ENCODE measurements at places on chromosomes 12 and 14.

DNA sequence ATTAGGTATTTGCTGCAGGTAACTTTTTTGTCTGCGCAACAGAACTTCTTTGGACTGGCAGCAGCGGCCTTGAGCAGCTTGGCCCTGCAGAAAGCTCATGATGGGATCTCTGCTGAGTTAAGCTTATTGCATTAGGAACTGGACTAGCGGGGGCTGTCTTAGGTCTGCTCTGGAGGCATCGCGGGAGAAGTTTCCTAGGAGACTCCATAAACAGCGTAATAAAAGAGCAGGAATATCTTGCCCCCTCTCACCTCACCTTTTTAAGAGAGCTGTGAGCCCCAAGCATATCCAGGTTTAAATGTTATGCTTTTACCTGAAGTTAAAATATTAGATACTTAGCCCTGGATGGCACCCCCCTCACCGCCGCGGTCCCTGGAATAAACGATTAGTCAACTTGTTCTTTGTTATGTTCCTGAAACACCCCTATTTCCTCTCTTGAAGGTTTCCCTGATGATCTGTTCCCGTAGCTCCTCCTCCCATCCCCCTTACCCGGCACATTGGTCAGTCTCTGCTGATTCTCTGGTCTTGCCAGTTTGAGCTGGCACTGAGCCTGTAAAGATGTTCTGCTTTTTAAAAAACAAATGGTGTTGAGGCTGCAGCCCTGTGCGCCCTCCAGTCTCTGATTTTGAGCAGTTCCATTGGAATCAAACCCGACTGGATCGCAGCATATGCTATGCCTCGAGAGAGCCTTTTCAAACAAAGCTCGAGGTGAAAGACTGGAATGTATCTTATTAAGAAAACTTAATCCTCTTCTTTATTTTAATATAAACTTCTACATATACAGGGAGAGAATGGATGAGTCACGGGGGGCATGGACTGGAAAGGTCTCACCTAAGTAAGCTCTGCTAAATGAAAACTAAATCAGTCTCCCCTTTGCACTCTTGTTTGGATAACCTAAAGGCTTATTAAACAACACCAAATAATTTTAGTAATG, 1.9 kb downstream of the MLXIP start:
- no peak for DNase-seq

DNA sequence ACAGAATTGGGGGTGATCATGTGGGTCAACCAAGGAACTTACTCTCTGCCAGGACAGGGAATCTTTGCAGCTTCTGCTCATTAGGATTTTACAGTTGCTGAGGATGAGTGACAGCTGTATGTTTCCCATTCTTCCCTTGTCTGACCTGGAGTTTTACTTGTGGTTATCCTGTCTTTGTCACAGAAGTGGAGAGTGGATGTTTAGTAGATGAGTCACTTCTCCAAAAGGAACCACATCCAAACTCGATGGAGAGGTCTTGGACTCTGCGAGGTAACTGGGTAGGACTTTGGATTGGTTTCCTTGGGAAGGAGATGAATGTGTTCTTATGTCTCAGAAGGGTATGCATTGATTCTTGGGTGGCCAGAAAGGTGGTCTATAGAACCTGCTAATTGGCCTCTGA, 53.8 kb upstream of the USP44 start:
- DNase-seq: no peak

GRCh38 chr14:70721542-70721941, 79.8 kb downstream of the TTC9 start:
- no peak for DNase-seq

- DNase-seq: peak; percentile 17
Measured at GRCh38 chr12:101564912-101565311, 29.9 kb upstream of the MYBPC1 start.

- no peak for DNase-seq
Measured at GRCh38 chr14:41718477-41719166, 111.9 kb downstream of the LRFN5 start.

DNA sequence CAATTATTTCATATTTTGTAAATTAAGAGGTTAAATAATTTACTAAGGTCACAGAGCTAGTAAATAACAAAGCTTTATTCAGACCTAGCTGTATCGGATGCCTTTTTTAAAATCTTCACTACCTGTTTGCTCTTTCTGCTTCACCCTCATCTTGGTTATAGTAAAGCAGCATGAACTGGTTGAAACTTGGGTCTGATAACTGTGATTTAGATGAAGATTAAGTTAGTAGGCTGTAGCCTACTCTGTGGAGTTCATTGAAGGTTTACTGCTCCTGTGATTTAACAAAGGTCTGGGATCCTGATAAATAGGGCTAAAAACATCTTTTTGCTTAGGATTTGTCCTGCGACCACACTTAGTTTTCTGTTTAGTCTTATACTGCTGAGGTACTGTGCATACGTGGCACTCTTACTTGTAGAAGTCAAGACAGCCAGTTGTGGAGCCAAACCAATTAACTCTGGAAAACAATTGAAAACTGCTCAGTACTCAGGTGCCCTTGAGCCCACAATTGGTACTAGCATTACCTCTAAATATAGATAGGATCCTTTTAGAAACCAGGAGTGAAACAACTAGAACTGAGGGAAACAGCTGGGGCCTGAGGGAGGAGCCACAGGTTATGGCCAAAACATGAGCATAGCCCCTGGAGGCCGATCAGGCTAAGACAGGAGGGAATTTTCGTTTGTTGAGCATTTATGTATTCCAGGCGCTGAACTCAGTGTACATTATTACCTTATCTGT, 2.3 kb downstream of the SPATS2 start:
- DNase-seq: peak; percentile 52

DNA sequence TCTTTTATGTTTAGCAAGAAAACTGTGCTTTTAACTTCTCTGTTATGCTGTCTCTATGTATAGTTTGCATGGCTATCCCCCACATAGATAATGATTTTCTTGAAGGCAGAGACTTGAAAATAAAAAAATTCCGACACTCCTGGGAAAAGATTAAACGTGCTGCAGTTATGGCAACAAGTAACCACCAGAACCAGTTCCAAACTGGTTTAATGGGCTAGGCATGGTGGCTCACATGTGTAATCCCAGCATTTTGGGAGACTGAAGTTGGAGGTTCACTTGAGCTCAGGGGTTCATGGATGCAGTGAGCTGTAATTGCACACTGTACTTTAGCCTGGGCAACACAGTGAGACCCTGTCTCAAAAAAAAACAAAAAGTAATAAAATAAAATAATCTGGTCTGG, 15.1 kb upstream of the CAPRIN2 start:
- no peak for DNase-seq

DNA sequence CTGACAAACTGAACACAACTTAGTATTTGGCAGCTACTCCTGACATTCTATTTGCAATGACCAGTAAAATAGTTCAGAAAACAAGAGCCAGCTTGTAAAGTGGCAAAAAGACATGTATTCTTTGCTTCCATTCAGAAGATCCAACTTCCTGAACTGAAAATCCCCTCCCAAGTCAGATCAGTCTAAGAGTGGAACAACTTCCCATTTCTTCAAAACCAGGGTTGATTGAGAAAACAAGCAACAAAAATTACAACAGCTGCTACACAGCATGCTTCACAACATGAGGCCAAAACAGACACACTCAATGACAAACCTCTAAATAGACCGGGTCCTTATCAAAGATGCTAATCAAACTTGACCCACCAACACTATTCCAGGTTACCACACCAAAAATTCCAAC, 40.3 kb downstream of the CIT start:
- no peak for DNase-seq

GRCh38 chr12:50923361-50924130, 28.8 kb upstream of the HIGD1C start:
- DNase-seq: no peak

DNA sequence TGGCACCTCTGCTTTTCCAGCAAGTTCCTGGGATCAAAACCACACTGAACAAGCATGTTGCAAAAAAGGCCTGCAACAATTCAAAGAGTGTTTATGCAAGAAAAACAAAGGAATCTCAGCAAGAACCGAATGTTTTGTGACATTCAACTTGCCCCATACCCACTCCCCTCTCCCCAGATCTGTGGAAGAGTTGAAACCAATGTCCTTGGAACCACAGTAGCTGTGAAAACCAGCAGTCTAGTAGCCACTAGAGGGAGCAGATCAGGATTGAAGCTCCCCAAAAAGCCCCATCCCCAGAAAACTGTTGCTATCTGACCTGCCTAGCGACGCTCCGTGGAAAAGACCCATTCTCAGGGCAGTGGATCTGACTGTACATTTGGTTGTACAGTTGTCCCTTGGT, 27.1 kb downstream of the PRKAB1 start:
- no peak for DNase-seq

DNA sequence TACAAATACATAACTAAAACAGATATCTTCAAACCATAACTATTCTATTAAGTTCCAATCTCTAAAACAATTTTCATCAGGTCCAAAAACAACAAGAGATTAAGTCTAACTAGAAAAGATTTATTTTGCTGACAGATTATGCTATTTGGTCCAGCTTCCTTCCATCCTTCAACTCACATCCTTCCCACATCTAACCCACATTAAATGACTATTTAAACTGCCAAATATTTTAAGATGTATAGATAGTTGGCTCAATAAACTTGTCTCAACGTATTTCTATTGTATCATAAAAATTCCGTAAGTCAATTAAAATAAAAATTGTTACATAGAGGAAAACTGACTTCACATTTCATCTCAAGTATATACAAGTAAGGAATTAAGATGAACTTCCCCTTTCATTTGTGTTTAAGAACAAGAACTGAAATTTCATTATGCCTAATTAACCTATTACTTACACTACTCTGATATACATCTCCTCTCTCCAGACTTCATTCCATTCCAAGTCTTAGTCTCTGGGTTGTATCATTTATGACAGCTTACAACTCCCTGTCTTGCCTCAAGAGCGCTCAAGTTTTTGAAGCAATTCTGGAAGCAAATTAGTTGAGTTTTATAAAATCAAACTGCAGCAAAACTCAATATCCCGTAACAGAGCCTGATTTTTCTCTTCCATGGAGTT, 25.4 kb downstream of the PAWR start:
- no peak for DNase-seq

DNA sequence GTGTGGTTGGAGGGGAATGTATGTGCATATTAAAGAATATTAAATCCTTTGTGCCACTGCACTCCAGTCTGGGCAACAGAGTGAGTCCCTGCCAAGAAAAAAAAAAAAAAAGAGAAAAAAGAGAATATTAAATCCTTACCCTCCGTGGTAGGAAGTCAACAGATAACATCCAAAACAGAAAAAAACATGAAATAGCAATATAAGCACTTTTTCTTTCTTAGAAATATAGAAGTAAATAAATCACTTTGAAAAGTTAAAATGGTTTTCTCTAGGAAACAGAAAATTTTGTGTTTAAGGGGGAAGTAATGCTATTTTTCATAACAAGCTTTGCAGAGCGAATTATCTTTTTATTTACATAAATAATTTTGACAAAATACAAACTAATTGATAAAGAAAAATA, 17.6 kb downstream of the SOS2 start:
- no peak for DNase-seq

- no peak for DNase-seq
Measured at GRCh38 chr12:127515941-127516340, 751.0 kb upstream of the TMEM132C start.

Data from NCI-H187 (cell line).